GM10248 (cell line): ENCODE measurements at places on chromosomes 7 and 10.

DNA sequence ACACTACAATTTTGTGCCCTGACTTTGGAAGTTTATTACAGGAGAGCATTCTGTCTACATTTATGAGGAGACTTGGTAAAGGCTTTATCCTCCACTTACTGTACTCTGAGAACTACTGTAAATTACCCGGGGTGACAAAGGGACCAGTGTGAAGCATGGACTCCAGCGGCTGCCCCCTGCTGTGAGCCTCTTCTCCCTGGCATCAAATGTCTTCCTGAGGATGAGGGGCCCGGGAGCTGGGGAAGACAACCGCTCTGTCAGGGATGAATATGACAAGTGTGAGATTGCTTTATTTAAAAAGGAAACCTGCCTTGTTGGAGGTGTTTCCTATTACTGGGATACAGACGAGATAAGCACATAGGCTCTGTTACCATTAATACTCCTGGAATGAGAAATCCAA is 714.8 kb downstream of the CCSER2 start:
- DNase-seq = no peak

GRCh38 chr7:107996072-107996882 is 6.7 kb downstream of the LAMB1 start:
- no peak for DNase-seq

- DNase-seq = peak; percentile 54
Measured at GRCh38 chr10:4046030-4046429, 261.0 kb upstream of the KLF6 start.

DNA sequence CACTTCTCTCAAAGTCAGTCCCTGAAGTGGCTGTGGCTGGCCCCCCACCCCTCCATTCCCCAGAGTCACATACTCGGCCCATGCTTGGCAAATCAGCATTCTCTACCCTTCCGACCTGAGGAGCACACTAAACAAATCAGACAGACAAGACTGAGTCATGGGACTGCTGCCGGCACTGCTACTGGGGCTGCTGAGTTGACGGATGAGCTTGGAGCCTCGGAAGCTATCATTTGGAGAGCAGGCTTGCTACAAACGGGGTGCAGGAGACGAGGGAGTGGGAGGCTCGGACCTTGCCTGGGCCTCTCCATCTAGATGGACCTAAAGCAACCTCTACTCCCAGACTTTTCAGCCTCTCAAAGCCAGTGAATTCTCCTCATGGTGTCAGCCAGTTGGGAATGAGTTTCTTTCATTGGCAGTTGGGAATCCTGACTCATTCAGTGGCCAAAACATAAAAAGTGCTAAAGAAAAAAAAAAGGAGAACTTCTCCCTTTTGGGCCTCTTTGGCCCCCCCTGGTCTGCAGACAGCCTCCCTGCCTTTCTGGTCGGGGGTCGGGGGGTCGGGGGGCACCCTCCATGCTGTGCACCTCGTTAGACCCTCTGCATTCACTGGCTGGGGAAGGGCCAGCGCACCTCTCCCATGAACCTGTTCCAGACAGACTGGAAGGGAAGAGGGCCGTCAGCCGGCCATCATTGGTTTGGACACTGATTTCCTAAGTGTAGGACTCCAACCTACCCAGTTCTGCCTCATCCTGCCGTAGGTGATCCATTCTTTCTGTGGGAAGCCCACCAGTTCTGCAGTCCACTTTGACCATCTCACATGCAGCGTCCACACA is 52.3 kb upstream of the COL13A1 start:
- no peak for DNase-seq

GRCh38 chr7:149444287-149444686 is 16.6 kb downstream of the ZNF777 start:
- no peak for DNase-seq

- DNase-seq = no peak
Measured at GRCh38 chr7:155291045-155291530, 6.6 kb upstream of the INSIG1 start.

DNA sequence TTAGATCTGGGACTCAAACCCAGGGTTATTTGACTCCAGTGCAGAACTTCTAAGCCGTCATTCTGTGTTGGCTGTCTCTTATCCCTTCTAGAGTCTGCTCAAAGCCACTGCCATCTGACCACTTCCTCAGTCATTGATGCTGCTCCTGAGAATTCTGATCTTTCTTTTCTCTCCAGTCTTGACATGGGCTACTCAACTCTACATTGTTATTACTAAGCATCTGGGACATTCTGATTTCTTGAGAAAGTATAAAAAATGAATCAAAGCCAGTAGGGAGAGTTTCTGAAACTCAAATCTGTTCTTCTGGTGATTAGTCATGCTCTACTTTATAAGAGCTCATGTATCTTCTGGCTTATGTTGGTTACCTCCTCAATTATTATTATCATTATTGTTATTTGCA is 48.7 kb downstream of the ANK3 start:
- no peak for DNase-seq

- no peak for DNase-seq
Measured at GRCh38 chr10:17001297-17001744, 128.3 kb downstream of the CUBN start.

DNA sequence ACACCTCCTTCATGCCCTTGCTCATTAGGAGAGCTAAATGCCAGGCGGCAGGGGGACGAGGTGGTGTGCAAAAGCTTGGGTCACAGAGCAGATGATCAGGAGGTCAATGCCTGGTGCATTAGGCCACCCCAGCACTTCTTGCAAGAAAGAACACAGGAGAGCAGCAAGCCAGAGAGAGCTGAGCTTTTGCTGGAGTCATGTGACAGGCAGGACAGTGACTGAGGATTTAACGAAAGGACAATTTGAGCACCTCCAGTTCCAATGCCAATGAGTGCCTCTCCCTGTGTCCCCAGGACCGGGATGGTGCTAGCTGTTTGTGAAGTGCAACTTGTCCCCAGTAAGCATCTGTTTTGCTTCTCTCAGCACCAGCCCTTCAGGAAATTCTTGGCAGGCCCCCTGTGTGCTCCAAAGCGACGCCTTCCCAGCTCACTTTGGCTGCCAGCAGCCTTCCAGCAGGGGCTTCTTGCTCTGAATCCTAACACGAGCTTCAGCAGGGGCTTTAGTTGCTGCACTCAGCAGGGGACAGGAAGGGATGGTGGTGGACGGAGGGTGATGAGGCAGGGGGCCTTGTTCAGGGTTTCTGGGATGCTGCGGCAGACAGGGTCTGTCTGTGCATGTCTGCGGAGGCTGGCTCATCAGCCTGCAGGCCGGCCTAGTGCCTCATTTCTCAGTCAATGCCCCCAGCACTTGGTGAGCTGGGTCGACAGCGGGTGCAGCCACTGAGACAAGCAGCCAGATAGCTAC is 368.1 kb downstream of the RPS24 start:
- no peak for DNase-seq

DNA sequence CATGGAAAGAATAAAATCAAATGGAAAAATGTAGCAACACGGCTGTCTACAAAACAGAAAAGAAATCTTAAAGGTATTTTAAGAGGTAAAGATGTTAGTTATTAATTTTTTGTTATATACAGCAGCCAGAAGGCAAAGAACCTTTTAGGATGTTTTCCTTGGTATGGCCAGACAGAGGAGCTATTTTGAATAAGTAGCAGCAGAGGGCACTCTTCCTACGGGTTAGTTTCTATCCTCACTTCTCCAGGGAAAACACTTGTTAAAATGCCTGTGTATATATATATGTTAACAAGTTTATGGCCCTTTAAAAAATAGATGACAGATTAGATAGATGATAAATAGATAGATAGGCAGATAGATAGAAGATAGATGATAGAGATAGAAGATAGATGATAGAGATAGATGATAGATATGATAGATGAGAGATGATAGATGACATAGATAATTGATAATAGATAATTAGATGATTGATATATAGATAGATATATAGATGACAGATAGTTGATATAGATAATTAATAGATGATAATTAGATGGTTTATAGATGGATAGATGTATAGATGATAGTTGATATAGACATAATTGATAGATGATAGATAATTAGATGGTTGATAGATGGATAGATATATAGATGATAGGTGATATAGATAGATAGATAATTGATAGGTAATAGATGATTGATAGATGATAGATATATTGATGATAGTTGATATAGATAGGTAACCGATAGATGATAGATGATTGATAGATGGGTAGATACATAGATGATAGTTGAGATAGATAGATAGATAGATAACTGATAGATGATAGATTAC is 57.8 kb upstream of the WIPF3 start:
- no peak for DNase-seq

DNA sequence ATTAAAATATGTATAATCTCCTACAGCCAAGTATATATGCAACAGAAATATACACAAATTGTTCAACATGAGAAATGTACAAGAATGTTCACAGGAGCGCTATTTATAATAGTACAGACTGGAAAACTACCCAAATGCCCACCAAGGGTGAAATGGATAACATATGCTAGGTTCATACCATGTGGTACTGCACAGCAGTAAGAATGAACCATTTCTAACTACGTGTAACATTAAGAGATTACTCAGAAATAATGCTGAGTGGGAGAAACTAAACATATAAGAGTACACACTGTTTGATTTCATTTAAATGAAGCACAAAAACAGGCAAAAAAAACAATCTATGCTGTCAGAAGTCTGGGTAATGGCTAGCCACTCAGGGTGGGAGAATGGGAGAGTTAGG is 45.8 kb downstream of the RNLS start:
- DNase-seq = no peak

DNA sequence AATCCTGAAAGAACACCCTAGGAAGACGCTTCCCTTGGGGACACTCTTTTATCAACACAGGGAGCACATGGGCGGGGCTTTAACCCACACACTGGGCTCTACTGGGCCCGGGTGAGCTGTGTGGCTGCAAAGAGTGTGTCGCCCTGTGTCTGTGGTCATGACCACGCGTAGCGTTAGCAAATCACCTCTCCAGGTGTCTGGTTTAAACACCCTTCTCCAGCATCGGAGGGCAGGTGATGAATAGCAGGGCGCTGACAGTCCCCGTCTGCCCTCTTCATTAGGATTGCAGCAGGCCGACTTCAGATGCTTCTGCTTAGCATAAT is 127.7 kb downstream of the ADARB2 start:
- DNase-seq = no peak

DNA sequence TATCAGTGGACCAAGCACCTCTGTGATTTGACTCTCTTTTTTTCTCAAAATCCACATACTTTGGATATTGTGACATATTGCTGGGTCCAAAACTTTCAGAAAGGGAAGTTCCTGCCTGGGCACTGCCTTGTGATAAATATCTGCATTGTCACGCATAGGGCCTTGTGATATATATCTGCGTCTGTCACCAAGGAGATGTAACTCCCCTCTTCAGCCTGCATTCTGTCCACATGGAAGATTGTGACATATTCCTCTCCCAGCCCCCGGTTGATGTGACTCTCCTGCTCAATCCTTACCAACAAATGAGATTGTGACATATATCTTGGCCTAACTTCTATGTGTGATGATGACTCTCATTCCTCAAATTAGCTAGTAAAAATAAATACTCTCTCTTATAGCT is 25.4 kb upstream of the ZNF107 start:
- DNase-seq = no peak

DNA sequence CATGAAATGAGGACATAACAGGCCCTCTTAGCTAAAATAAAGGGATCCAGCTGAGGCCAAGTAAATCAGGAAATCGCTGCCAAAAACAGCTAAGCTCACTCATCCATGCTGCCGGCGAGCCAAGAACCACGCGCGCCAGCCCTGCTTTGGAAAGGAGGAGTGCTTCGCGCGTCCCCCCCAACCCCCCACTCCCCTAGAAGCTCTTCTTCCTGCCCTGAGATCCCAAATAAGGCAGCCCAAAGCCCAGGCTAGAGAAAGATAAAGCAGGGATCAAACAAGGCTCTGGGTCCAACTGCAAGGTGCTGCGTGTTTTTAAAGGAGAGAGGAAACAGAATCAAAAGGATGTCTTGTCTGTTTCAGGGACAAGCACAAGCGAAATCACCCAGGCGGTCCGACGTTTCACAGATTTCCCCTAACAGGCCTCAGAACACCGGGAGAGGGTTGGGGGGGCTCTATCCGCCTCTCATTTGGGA is 168.3 kb upstream of the AUTS2 start:
- DNase-seq = no peak

DNA sequence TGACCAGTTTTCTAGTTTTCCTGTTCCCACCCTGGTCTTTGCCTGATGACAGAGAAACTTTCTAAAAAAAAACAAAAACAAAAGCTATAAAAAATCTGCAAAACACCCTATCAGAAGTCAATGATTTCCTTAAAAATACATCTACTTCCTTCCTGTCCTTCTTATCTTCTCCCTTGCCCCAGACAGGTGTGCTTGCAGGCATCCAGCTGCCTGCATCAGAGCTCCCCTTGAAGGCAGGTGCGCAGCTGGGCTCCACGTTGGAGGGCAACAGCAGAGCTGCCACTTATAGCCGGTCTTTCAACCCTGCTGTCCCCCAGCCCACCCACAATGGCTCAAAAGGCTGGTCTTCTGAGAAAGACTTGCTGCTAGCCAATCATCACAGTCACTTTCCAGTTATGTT is 29.8 kb downstream of the UBE2D4 start:
- DNase-seq = no peak

DNA sequence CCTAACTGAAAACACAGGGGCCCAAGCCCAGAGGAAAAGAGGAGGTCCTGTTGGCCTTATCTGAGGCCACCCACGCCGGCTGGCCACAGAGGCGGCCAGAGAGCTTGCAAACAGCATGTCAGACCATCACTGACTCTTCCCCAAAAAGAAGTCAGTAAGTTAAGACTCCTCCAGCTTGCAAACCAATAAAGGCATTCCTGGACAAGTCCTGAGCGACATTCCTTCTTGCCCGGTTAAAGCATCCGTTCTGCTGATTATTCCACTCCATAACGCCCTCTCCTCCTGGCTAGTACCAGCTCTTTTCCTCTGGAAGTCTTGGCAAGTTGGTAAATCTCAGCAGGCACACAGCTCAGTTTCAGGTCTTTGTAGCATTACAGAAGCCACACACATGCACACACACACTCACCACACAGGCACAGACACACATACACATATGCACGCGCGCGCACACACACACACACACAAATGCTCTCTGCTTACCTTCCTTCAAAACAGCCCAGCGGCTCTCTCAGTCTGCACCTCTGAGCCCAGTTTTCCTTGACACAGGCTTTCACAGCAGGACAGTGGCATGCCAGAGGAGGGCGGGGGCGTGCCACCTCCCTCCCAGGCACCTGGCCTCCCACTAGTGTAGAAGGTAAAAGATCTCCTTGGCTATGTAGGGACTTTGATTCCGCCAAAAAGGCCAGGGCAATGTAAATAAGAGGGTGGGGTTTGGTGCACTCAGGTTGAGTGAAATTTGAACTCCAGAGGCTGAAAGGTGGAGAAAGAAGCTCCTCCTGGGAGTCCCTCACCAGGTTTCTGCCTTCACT is 201.4 kb downstream of the TNS3 start:
- DNase-seq = no peak

DNA sequence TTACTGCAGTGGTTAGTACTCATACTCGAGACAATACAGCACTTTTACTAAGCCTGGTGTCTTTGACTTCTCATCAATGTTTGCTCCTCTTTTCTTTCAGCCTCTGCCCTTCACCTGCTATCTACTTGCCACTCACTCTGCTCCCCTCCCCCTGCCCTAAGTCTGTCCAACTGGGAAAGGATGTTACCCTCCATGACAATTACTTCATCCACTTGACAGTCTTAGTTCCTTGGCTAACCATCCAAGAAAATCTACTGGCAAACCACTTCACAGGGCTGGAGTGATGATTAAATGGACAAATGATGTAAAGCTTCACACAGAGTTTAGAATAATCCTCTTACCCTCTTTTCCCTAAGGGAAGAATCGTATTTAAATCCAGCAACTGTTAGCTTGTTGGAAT is 8.2 kb upstream of the DLD start:
- no peak for DNase-seq
